ENCODE measurements at places on chromosomes 7 and 10.

DNA sequence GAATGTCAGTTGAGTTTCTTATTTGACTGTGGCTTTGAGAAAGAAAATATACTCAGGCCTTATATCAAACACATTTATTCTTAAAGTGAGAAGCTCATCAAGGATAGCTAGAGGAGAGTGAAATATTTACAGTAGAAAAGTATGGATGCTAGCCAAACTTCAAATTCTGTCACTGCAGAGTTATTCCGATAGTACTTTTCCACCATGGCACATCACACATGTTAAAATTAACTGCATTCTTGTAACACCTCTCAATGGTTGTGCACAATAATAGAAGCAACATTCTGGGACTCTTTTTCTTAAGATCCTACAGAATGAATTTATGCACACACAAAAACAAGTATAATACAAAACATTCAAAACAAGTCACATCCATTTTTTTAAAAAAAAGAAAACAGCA is 4.5 kb downstream of the PPP1R3C start:
- DNase-seq: no peak

- no peak for DNase-seq
Measured at GRCh38 chr7:41504214-41504980, 198.5 kb downstream of the INHBA start.

GRCh38 chr10:101466016-101466912 is 112.3 kb downstream of the BTRC start:
- no peak for DNase-seq

DNA sequence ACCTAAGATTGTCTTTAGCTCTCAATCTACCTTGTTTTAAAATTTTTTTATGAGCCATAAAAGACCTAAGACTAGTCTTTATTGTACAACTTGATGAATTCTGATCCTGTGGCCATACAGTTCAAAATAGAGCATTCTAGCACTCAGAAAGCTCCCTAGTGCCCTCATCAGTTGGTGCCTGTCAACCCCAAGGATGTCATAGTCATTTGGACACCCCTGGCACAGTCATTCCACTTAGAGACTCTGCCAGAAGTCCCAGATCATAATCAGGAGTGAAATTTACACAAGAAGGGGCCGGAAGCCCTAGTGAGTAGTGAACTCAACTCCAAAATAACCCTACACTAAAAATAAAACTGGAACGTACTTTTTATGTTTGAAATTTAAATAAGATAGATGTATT is 80.0 kb upstream of the INSIG1 start:
- no peak for DNase-seq

DNA sequence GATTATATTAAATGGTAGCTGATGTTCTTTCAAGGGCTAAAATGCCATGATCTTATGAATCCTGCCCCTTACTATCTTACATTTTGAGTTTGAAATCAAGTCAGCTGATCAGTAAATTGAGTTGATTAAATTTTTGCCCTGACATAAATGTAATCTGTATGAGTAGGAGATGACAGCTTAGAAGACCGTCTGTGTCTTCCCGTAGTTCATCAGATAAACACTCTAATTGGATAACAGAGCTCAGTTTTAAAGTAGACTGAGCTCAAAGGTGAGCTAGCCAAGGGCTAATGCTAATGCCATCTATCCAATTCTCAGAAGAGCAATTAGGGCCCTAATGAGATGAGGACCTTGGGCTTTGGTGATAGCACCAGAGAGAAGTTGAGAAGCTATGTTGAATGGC is 82.9 kb downstream of the LRRC4 start:
- no peak for DNase-seq

DNA sequence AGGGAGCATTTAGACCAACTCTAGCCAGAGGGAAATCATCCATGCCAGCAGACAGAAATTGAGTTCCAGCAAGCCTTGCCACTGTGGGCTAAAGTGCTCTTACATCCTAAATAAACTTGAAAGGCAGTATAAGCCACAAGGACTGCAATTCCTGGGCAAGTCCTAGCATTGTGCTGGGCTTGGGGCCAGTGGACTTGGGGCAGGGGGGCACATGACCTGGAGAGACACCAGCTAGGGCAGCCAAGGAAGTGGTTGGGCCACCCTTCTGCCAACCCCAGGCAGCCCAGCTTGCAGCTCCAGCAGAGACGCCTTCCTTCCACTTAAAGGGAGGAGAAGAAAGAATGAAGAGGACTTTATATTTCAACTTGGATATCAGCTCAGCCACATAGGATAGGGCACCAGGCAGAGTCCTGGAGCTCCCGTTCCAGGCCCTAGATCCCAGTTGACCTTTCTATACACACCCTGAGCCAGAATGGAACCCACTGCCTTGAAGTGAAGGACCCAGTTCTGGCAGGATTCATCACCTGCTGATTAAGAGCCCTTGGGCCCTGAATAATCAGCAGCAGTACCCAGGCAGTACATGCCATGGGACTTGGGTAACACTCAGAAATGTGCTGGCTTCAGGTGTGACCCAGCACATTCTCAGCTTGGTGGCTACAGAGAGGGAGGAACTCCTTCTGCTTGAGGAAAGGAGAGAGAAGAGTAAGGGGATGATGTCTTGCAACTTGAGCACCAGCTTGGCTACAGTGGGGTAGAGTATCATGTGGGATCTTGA is 153.0 kb downstream of the GNAI1 start:
- DNase-seq: no peak

GRCh38 chr10:15805395-15806058 is 54.8 kb downstream of the MINDY3 start:
- DNase-seq: no peak

DNA sequence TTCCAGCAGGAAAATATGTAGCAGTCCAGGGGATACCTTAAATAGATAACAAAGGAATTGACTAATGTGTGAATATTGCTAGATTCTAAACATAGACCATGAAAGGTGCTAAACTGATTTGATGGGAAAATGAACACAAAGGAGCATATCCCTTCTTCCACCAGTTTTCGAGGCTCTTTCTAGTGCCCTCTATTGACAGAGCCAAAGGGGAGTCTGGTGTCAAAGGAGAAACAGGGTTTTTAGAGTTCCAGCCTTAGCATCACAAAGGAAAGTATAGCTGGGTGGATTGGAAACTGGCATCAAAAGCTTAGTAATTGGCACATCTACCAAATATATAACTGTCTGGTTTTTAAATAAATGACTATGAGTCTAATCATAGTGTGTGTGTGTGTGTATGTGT is 636.8 kb downstream of the ETV1 start:
- DNase-seq: no peak

DNA sequence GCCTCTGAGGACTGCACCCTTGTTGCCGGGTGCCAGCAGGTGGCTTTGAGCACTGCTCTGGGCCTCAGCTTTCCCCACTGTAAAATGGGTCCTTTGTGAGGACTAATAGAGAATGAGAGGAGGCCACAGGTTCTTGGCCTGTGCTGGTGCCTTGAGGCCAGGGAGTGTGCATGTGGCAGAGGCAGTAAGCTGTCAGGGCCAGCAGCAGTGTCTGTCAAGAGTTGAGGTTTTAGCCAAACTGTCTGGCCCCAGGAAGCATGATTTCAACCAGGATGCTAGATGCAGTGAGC is 13.5 kb downstream of the NACAD start:
- no peak for DNase-seq

DNA sequence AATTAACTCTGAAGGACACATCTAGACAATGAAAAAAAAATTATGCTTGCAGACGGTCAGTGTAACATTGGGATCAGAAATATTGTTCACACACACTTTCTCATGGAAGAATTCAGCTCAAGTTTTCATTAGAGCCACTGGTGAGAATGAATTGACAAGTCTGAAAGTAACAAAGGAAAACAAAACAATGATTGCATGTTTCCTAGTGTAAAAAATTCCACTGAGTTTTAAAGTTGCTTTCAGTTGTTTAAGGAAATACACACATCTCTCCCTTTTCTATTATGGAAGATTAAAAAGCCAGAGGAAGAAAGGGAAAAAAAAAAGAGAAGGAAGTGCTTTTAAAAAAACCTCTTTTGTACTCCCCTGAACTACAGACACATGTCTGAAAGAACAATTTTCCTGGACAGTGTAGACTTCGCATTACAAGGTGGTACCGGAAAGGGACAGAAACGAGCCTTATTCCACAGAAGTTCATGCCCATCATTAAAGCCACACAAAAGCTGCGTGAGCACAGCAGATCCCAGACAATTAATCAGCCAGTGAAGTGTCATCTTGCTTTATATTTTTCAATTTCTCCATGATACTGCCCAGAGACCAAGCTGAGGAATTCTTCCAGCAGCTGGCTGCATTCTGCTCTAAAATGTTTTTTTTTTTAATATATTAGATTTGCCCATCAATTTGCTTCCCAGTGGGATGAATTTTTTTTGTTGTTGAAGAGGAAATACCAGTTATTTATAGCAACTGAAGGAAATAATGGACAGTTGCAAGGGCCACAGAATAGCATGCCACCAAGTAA is 294.8 kb downstream of the DOCK4 start:
- no peak for DNase-seq

DNA sequence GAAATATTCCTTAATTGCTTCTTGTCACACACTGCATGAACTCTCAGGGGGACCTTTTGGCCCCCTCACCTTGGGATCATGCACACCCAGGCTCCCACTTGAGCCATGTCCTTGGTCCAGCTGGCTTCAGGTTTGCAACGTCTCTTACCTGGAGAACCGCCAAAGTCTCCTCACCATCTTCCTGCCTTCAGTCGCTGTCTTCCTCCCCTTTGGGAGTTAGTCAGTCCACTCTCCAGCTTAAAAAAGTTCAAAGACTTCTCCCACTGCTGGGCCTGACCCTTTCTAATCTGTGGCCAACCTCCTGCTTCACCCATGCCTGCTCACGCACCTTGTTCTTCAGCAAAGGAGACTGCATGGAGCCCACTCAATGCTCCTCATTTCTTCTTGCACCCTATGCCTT is 82.6 kb upstream of the LRRC4 start:
- DNase-seq: no peak

DNA sequence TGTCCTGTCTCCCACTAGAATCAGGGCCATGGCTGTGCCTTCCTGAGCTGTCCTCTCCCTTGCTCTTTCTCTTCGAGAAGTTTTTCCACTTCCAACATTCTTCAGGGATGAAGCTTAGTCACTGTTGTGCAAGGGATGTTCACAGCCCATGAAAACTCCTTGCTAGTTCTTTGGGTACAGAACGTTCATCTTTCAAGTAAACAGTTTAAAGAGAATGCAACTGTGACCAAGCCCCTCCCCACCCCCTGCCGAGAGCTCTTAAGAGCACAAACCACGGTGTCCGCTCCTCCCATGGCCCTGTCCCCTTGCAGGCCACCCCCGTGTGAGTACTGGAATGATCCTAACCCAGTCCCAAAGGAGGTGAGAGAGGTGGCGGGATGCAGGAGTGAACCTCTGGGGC is 161.1 kb upstream of the RHEB start:
- peak; percentile 36 for DNase-seq

DNA sequence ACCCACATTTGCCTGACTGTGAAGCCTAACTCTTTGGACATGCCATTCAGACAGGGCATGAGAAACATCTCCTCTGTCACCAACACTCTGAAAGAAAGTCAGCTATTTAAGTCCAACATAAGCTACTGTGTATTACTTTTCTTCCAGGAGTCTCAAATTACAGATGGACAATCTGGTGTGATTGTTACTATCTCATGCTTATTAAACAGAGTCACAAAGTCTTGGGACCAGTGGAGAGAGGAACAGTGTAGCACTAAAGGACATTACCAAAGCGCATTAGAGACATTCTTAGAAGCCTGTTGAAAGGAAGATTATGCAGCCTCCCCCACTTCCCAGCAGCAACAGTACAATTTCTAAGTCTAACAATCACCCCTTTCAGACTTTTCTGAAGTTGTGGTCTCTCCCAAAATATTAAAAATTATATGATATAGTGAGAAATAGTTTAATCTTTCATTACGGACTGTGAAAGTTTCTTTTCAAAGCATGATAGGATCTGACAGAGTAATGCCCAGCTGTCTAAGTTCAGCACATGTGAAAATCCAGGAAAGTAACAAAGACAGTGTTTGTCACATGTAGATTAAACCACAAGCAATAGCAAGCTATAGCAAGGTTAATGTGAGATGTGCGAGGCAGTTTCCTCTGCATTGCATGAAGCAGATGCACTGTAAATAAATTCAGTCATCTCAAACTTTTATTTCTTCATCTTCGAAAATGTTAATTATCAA is 280.9 kb upstream of the FZD8 start:
- DNase-seq: no peak

GRCh38 chr10:24120646-24121045 is 88.3 kb upstream of the KIAA1217 start:
- no peak for DNase-seq

- no peak for DNase-seq
Measured at GRCh38 chr10:43879742-43880141, 231.1 kb upstream of the ZNF32 start.

DNA sequence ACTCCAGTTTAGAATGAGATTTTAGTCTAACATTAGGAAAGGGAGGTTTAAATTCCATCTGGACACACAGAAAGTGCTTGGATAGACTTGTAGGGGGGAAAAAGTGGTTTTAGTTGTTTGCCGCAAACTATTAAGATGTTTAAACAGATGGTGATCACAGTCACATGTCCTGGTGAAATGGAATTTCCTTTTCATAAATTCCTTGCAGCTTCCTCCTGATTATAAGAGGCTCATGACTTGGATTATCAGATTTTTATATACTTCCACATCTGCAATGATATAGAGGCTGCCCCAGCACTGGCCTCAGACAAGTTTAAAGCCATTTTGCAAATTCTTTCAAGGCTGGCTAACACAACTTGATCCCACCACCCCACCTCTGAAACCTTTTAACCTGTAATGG is 106.4 kb upstream of the ARMC3 start:
- peak; percentile 55 for DNase-seq

DNA sequence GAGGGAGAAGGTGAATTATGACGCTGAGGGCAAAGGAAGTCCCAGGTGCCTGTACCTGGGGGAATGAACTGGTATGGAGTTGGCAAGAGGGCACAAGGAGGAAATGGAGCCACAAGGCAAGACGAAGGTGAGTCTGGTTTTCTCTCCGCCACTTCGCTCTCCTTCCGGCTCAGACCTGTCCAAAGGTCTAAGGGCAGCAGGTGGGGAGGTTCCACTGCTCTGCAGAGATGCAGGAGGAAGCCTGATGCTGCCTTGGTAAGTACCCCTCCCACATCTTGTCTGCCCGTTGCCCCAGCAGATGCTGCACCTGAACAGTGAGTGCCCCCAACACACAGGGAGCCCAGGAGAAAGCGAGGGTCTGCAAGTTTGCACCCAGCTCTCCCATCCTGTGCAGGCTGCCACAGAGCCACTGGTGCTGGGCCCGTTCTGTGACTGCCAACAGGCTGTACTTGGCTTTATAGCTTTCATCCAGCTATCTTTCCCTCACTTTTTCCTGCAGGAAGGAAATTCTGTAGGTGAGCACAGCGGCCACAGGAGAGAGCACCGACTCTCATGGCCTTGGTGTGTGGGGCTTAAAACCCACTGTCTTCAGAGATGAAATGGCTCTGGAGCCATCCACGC is 235.2 kb downstream of the COBL start:
- no peak for DNase-seq

GRCh38 chr7:2231992-2232765 is 566 bp downstream of the MAD1L1 start:
- peak; percentile 57 for DNase-seq

DNA sequence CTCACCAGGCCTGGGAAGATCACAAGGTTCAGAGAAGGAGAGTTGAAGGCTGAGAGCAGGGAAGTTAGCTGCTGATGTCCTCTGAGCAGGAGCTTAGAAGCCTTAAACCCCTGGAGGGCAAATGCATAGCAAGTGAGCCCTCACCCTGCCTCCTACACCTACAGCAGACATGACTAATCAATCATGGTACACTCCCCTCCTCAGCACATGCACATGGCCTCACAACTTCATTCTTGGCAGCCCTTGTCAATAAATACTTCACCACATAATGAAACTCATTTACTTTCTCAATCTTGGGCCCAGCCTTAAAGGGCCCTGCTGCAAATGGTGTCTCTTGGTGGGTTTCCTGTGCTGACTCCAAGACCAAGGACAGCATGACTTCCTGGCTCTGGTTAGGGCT is 12.9 kb downstream of the MMRN2 start:
- peak; percentile 59 for DNase-seq

- no peak for DNase-seq
Measured at GRCh38 chr7:127477295-127478023, 85.0 kb upstream of the ZNF800 start.

Measured in ELR (cell line).